ENCODE measurements at places on chromosomes 1 and 21.

- DNase-seq: no peak
Observed at GRCh38 chr1:6700853-6701436, 671 bp downstream of the DNAJC11 start.

- DNase-seq: no peak
Observed at GRCh38 chr1:110921953-110922352, 41.8 kb downstream of the LRIF1 start.

- DNase-seq: no peak
Observed at GRCh38 chr1:998745-998994, 1.2 kb downstream of the HES4 start.

DNA sequence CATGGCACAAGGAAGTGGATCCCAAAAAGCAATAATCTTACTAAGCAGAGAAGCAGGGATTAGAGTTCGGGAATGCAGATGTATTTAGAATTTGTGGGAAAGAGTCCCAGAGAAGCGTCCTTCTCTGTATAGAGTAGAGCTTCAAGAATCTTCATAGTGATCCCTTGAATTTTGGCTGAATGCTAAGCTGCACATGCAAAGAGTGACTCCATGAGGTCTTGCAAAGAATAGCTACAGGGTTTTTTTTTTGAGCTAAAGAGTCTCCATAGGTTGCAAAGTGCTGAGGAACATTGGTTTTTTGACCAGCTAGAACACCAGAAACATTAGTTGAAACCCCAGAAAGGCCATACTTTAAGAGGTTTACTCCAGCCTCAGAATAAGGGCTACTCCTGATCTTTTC lies 206.7 kb downstream of the CTH start:
- DNase-seq: no peak

DNA sequence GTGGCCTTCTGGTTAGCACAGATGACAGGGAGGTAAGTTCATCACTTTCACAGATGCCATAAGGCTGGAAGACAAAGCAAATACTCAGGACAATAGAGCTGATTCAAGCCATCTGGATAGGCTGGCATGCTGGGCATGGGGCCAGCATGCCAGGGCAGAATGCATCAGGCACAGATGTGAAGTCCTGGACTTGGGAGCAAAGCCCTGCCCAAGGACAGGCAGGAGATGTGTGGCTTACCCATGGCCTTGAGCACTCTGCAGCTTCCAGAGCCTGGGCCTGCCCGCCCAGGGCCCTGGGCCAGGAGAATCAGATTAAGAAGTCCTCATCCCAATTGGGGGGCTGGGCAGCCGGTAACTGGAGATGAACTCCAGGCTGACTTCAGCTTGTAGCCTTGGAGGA lies 135.7 kb upstream of the ZC3H12A start:
- no peak for DNase-seq

DNA sequence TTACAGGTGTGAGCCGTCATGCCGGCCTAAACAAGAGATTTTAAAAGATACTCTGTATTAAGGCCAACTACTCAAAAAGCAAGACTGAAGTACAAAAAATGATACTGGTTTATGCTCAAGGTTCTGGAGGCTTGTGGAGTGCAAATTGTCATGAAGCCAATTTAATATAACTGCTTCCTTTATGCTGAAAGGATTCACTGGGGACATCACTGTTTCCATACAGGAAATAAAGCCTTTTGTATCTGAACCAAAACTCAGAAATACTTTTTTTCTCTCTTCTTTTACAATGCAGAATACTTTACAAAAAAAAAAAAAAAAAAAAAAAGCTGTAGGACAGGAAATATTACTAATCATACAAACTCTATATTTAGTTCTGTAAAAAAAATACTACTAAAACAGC lies 55.5 kb upstream of the CNN3 start:
- no peak for DNase-seq

DNA sequence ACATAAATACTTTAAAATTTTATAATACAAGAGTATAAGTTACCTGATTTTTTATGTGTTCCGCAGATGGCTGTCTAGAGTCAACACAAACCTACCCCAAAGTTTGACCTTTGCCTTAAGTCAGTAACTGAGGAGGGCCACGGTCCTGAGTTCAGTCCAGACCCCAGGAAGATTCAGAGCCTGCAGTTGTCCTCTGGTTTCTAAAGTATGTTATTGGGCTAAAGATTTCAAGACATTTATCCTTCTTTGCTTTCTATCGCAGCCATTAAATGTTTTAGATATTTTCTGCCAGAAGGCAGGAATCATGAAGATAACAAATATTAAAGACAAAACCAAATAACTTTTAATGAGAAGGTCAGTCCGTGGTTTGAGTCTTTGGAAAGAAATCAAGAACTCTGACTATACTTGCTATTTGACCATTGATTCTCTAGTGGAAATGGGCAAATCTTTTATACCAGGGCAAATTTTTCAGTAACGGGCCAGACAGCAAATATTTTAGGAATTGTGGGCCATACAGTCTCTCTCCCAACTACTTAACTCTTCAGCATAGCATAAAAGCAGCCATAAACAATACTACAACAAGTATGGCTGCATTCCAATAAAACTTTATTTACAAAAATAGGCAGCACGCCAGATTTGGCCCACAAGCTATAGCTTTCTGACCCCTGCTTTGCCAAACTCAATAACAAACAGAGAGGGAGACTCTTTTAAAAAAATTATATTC lies 38.0 kb upstream of the HAO2 start:
- no peak for DNase-seq

DNA sequence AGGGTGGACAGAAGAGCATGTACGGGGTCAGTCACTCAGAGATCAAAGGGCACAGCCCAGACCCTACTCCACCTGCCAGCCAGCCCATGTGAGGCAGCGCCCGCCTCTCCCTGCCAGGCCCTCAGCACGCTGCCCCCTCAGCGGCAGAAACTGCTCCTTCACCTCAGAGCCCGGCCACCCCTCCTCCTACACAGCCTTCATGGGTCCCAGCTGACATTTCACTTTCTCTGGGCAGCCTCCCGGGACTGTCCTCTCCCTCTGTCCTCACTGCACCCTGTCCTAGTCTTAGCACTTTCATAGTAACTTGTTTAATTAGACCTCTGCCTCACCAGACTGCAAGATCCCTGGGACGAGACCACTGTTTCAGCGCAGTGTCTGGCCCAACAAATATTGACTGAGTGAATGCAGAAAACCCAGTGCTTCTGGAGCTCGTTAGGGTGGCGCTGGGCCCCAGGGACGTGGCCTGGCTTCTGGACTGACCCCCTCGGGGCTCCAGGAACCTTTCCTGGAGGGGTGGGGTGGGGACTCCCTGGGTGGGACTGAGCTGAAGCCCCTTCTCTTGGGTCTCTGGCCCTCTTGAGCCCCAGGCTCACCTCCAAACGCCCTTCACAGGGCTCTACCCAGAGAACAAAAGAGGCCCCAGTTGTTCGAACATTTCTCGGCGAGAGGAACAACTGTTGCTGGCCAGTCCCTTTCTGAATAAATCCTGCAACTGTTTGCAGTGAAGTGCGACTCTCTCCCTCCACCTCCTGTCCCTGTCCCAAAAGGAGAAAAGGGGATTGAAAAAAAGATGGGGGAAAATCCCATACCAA lies 114.9 kb downstream of the CASZ1 start:
- DNase-seq: no peak

DNA sequence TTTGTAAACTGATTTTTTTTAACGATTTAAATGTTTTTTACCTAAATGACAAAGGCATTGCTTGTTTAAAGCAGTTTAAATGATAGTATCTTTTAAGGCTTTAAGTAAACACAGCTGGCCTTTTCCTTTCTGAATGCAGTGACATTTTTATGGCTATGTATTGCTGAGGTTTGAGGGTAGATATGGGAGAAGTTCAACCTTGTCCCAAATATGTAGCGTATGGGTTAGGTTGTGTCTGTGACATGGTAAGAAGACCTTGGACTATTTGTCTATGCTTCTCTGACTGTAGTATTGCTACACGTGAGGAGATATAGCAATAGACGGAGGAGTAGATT lies 32.5 kb downstream of the PKNOX1 start:
- DNase-seq: no peak

GRCh38 chr1:51600529-51600928 lies 16.4 kb upstream of the OSBPL9 start:
- DNase-seq: no peak

- DNase-seq: no peak
Observed at GRCh38 chr1:193438771-193439170, 252.4 kb upstream of the B3GALT2 start.

GRCh38 chr1:53665996-53666395 lies 73.0 kb downstream of the GLIS1 start:
- DNase-seq: no peak

All from central memory CD4-positive, alpha-beta T cell (primary cell).